ENCODE measurements at places on chromosomes 6 and 20. TPM values are rescaled to one million over a fixed set of nuclear protein-coding genes. Genes with fewer than 3 reads are reported as not detected.

EFCAB8 gene
- not detected for total RNA-seq

TRDN gene
- not detected for total RNA-seq

DNA sequence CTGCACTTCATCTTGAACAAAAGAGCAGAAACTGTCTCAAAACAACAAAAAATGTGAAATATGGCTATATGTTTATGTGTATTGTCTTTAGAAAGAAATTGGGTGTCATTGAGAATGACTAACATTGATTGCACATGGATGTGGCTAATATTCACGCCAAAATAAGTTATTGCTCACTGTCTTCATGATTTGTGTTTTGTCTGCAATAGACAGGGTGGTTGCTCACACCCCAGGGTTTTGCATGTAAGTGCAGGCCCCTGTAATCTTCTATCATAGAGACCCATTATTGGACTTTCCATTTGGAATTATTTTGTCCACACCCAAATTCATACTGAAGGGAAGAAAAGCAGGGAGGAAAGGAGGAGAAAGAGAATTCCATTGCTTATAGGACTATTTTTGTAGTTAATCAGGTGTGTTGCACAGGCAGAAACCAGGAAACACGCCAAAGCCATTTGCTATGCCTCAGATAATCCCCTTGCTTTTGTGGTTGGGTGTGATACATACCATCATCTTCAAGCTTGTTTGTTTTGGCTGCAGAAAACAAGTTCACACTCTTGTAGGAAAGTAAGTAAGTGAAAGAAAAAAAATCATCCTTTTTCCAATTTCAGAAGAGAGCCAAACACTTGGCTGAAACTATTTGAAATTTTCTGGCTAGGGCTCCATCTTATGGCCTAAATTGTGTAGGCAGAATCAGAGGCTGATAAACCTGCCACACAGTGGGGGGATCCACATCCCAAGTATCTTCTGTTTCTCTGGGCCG is 214.1 kb downstream of the COL12A1 start:
- DNase-seq = peak; percentile 38

DNA sequence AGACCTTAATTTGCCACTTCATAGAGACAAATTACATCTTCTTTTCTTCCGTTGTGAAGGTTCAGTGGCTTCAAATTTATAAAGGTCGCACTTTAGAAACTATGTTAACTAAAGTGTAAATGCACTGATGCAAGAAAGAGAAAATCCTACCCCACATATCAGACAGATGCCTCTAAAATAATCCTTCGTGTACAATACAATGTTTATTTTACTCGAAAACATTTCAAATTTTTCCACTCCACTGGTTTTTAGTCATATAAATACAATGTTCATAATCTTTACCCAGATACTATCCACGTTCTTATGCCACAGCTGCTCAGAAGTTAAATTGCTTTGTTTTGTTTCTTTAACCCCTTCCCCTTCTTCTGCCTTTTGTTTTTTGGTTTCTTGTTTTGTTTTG is 140.3 kb upstream of the LAMP5 start:
- DNase-seq = peak; percentile 66

PDYN gene
- not detected for total RNA-seq

DNA sequence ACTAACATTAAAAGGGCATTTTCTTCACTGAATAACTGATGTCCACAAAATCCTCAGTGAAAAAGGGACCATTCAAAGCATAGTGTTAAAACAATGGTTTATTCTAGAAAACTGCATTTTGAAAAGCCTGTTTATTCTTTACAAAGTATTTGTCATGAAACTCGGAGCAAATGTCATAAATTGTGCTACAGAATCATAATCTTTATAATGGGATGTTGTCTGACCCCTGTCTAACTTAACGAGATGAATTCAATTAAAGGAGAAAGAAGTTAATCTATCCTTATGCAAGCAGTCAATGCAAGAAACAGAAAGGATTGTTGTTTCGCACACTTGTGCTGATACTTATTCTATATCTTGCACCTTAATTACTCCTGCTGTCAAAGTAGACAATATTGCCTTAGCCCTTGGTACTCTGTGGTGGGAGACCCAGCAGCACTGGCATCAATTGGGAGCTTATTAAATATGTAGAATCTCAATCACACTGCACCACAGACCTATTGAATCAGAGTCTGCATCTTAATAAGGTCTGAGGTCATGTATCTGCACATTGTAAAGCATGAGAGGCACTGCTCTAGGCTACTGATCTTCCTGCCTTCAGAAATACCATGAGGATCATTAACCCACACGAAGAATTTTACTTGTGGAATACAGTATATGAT is 708.3 kb downstream of the HDGFL1 start:
- no peak for DNase-seq

GRCh38 chr6:23529902-23530301 is 596.1 kb upstream of the NRSN1 start:
- no peak for DNase-seq

PLA2G7 gene
- total RNA-seq = not detected

HAO1 gene
- total RNA-seq = not detected

GRCh38 chr20:9043364-9043763 is 25.5 kb upstream of the PLCB4 start:
- no peak for DNase-seq
